Islet precursor cell (in vitro differentiated cells): ENCODE measurements at places on chromosomes 12 and 14.

DNA sequence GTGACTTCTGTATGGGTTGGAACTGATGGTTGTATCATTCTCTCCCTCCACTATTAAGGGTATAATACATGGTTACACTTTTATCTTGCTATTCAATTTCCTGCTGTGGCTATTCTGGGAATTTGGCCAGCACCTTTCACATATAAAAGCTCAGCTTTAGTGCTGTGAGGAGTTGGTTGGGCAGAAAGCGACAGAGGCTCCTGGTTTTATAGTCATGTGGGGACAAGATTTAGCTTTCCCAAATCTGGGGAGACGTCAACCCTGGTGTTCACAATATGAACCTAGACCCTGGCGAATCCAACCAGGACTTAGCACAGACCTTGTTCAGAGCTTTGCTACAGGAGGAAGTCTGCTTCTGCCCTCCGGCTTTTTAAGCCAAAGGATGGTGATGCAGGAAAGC lies 36.5 kb downstream of the FOS start:
- no peak for DNase-seq

- DNase-seq, result no peak
Observed at GRCh38 chr14:75064205-75064567, 362 bp upstream of the ACYP1 start.

GRCh38 chr12:180445-180844 lies 33.5 kb downstream of the SLC6A12 start:
- DNase-seq, result no peak

DNA sequence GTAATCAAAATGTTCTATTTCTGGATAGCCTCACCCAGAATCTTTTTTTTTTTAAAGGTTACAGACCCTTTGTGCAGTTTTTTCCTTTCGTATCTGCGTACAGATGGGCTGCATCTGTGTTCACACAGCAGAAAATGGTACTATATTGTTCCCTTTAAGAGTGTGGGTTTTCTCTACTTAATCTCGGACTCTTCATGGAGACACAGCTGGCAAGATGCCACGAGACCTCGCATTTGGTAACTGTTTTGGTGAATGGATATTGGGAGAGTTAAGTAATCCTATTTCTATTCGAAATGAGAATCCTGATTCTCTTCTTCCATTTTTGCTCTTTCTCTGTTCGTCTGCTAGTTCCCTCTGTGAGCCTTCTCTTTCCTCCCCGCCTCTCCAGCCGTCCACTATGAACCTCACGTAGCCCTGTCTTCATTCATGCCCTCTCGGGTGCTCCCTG lies 85.7 kb downstream of the SAMD4A start:
- no peak for DNase-seq

- peak; percentile 90 for DNase-seq
Observed at GRCh38 chr14:92990456-92991430, 67.8 kb downstream of the CHGA start.

GRCh38 chr12:93137656-93138612 lies 208.8 kb upstream of the EEA1 start:
- DNase-seq, result peak; percentile 91

- no peak for DNase-seq
Observed at GRCh38 chr12:67241482-67241881, 27.7 kb upstream of the CAND1 start.

DNA sequence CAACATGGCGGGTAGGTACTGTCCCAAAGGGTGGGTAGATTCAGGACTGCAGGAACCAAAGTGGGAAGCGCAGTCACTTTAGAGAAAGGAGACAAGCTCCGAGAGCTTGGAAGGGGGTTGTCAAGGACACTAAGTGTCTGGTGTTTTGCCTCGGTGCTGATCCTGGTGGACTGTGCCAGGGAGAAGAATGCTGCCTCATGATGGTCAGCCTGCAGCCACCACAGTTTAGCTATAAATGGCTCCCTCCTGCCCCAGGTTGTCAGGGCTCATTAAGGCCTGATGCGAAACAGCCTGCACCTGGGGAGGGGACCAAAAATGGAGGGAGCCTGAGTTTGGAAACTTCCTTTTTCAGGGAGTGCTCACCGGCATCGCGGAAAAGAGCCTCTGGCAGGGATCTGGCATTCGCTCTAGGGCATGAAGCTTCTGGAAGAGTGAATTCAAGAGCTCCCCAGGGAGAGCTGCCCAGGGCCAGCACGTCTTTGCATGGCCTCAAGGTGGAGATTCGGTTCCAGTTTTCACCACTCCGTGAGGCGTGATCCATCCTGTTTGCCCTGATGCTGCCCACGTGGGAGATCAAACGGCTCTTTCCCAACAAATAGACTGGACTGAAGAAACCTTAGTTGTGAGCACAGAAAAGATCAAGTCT lies 164.0 kb downstream of the FOXN3 start:
- DNase-seq, result no peak

- DNase-seq, result no peak
Observed at GRCh38 chr14:35295845-35296161, 3.6 kb downstream of the PSMA6 start.

GRCh38 chr14:57254884-57255283 lies 13.8 kb downstream of the EXOC5 start:
- DNase-seq, result no peak

- DNase-seq, result no peak
Observed at GRCh38 chr12:88553941-88554658, 26.2 kb downstream of the KITLG start.

- no peak for DNase-seq
Observed at GRCh38 chr12:48486261-48486660, 4.0 kb downstream of the C12orf54 start.

GRCh38 chr12:6272300-6273204 lies 37.9 kb upstream of the PLEKHG6 start:
- DNase-seq, result peak; percentile 98

- DNase-seq, result peak; percentile 79
Observed at GRCh38 chr14:61569812-61570548, 125.3 kb upstream of the HIF1A start.

- no peak for DNase-seq
Observed at GRCh38 chr12:122875590-122876220, 20.2 kb downstream of the VPS37B start.

GRCh38 chr12:15863984-15864383 lies 18.2 kb upstream of the STRAP start:
- DNase-seq, result no peak

DNA sequence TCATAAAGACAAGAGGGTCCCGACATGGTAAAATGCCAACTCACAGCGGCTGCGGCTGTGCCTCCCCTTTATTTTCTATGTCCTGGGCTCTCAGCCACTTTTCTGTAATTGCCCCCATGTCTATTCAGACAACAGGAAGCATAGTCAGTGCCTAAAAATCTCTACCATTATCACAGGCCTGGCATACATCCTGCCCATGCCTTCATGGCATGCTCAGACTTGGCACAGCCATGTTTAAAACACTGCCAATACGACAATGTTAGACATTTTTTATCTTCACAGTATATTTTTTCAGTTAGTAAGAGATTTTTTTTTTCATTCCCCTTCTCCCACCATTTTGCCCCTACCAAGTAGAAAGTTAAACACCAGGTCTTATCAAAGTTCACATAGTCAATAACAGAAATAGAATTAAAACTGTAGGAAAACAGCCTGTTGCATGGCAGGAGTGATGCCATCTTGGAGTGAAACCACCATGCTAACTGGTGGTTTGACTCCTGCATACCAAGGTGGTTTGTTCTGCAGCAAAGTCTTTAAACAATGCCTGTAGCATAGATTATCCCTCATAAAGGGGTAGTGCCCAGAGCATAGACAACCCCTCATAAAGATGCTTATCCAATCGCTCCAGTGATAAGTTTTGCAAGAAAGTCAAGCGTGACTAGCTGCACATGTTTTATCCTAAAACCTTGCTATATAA lies 18.9 kb upstream of the CERS5 start:
- no peak for DNase-seq

DNA sequence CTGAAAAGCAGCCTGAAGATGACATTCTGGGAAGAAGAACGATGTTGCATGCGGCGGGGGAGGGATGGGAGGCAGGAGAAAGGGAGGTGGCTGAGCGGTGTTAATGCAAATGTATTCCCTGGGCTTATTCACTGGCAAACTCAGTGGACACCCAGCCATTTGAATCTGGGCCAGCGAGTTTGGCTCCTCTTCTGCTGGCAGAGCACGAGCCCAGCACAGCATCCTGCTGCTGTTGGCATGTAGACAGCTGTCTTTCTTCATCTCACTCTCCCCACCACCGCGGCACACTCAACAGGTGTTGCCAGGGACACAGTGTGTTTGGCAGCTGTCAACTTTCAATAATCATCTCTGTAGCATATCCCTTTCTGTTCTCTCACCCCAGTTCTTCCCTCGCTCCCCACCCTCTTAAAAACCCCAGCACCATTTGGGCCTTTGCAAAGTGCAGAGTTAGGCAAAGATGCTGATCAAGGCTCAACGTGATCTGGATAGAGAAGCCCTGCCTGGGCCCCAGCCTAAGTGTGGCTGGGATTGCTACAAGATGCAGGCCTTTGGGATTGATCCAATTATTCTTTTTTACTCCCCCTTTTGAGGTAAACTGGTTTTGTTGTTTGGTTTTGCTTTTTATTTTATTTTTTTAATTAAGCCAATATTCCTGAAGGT lies 131.9 kb downstream of the EXOC5 start:
- DNase-seq, result no peak
